ENCODE measurements at places on chromosomes 12 and 14. TPM values are rescaled to one million over a fixed set of nuclear protein-coding genes. Genes with fewer than 3 reads are reported as not detected.

GRCh38 chr12:57848208-57848607 lies 1.7 kb upstream of the CTDSP2 start:
- no peak for DNase-seq

Gene WNT1
- total RNA-seq, result not detected

Gene HAL
- total RNA-seq, result 1.2 TPM

- DNase-seq, result no peak
Measured at GRCh38 chr12:51839310-51839947, 9.1 kb downstream of the FIGNL2 start.

Gene INHBC
- total RNA-seq, result not detected

DNA sequence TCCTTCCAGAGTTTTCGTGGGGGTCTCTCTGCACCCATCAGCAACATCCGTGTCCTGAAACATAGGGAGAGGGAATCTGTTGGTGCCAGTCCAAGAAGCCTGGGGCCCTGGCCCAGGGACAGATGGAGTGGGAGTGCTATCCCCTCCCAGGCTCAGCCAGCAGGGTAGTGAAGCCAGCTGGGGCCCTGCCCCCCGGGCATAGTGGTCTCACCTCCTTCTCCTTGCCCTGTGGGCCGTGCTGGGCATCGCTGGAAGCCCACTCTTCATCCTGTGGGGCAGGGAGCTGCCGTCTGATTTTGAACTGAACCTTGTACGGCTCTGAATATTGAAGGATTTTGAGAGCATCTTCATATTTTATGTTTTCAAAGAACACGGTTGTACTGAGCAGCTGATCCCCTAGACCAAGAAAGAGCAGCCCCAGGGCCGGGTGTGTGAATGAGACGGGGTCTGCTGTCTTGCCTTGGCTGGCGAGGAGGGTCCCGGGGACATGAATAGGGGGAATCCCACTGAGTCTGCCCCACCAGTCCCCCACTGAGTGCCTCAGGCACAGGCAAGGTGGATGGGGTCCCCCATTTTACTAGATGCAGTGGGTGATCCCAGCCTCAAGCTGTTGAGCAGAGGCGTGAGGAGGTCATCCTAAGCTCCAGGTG lies 23.3 kb downstream of the AHNAK2 start:
- peak; percentile 68 for DNase-seq

DNA sequence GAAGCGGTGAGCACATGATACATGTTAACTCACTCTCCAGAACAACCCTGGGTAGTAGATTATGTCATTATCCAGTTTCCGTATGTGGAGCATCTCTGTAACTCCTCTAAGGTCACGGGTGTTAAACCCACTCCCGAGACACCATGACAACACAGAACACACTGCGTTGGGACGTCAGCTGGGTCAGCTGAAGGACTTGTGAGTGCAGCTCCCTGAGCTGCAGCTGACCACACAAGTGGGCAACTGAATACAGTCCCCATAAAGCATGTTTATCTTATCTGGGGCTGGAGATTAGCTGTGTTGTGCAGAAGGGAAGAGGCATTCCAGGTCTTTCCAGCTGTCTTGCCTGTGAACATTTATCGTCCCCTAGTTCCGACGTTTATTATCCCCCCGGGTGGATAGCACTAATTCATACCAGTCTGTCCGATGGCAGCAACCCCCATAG lies 211.5 kb downstream of the CHST11 start:
- no peak for DNase-seq

Gene JPH4
- 4.3 TPM for total RNA-seq

GRCh38 chr14:70662816-70663215 lies 21.1 kb downstream of the TTC9 start:
- no peak for DNase-seq

DNA sequence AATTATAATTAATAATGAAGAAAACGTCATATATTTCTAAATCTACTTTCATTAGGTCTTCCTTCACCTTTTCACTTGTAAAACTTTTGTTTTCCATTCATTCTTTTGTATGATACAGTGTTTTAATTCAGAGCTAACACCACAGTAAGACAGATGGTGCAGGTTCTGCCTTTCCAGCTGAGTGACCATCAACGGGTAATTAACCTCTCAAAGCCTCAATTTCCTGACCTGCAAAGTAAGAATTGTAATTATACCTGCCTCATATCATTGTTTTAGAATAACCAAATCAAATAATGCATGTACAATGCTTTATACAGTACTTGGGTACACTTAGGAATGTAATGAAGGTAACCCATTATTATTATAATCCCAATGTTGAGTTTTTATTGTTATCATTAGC lies 157.6 kb downstream of the FOXA1 start:
- DNase-seq, result no peak

Gene TAS2R7
- not detected for total RNA-seq

Gene DDX54
- 37.0 TPM for total RNA-seq

Gene LTBR
- total RNA-seq, result 86.4 TPM

GRCh38 chr12:12642916-12643315 lies 31.2 kb downstream of the CREBL2 start:
- DNase-seq, result no peak

Gene ACOT6
- total RNA-seq, result not detected

GRCh38 chr12:119931402-119931801 lies 54.3 kb upstream of the CIT start:
- DNase-seq, result no peak

Gene ANO4
- 0.33 TPM for total RNA-seq

Gene KSR2
- total RNA-seq, result 0.05 TPM

DNA sequence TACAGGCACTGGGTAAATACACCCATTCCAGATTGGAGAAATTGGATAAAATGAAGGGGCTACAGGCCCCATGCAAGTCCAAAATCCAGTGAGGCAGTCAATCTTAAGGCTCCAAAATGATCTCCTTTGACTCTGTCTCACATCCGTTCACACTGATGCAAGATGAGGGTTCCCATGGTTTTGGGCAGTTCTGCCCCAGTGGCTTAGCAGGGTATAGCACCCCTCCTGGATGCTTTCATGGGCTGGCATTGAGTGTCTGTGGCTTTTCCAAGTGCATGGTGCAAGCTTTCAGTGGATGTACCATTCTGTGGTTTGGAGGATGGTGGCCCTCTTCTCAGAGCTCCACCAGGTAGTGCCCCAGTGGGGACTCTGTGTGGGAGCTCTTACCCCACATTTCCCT lies 427.2 kb downstream of the TRHDE start:
- DNase-seq, result no peak
